ENCODE measurements at places on chromosomes 7 and 10.

- DNase-seq = no peak
Observed at GRCh38 chr7:51451751-51452476, 135.3 kb upstream of the COBL start.

DNA sequence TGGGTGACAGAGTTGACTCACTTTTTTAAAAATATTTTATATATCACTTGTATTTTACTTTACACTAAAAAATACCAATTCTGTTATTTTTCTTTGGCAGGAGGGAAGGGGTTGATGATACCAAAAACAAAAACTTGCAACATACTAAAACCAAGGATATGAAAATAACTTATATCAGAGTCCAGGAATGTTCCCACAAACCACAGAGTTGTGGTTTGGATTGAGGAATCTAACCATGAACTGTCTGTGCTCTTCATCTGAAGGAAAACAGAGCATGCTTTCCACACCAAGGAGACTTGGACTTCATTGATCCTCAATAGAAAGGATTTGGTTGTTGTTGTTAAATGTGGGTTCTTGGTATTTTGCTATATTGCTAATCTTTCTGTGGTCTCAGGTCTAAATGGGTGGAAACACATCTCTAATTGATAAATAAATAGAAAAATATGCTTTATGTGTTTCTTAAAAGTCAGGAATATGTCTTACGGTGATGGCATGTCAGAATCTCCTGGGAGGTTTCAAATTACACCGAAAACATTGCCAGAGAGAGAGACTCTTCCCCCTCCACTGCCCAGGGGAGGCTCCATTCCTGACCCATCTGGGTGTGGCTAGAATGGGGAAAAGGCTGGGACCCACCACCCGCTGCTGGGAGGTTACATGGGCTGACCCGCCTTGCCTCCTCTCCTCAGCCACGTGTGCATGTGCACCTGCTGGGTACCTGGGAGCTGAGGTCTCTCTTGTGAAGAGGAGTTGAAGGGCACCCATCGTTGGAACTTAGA is 46.9 kb upstream of the STK17A start:
- DNase-seq = no peak

GRCh38 chr10:30447125-30447799 is 13.3 kb downstream of the MAP3K8 start:
- no peak for DNase-seq

- DNase-seq = no peak
Observed at GRCh38 chr10:21150166-21150565, 253.1 kb upstream of the NEBL start.

DNA sequence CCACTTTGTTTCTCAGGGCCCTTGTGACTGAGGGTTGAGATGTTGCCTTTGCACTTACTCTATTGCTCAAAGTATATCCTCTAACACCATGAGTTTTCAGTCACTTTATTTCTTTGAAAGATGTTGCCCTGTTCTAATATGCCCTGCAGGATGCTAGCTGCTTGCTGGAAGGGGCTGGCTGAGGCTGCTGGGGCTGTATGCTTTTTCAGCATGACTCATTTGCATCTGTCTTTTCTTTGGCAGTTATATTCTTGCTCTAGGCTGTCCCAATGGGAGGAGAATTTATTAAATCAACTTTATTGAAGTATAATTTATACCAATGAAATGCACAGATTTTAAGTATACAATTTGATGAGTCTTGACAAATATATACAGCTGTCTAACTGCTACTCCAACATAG is 157.7 kb downstream of the PLPP4 start:
- no peak for DNase-seq

- DNase-seq = no peak
Observed at GRCh38 chr7:157514746-157515145, 177.9 kb downstream of the DNAJB6 start.

DNA sequence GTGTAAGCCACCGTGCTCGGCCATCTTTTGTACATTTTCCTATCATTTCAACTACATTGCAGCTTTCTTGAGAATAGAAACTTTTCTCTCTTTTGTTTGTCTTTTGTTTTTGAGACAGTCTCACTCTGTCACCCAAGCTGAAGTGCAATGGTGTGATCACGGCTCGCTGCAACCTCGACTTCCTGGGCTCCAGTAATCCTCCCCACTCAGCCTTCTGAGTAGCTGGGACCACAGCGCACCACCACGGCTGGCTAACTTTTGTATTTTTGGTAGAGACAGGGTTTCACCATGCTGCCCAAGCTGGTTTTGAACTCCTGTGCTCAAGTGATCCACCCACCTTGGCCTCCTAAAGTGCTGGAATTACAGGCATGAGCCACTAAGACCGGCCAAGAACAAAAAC is 31.3 kb upstream of the DAGLB start:
- DNase-seq = no peak

DNA sequence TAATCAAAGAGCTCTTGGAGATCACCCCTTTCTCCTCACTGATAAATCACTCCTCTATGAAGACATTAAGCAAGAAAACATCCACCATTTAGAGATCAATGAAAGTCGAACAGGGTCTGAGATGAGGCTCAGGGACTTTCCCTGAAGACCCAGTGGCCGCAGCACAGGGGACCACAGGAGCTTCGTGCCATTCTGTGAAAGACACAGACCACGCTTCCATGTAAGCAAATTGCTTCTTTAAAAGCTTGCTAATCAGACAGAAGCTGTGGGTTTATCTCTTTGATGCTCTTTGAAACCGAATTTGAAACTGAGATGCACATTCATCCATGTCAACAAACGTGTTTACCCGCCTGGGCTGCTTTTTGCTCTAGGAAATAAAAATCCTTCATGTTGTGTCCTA is 231.9 kb upstream of the PPP2R2D start:
- no peak for DNase-seq

- no peak for DNase-seq
Observed at GRCh38 chr7:12764458-12764891, 77.0 kb downstream of the ARL4A start.

DNA sequence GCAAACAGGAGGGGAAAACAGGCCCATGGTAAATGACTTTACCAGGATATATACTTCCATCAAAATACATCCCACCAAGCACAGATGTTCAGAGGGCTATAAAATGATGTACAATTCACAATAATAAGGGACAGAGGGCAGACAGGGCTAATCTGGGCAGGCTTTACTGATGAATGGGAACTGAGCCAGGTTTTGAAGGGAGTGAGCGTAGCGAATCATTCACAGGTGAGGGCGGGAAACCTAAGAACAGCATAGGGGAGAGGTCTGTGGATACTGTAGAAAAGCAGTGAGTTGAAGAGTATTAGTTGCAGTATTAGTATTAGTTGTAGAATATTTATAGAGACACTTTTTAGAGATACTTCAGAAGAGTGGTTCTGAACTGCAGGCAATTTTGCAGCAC is 180.8 kb downstream of the JAZF1 start:
- no peak for DNase-seq

- no peak for DNase-seq
Observed at GRCh38 chr7:37283716-37284115, 164.9 kb downstream of the ELMO1 start.

- no peak for DNase-seq
Observed at GRCh38 chr10:110483633-110484032, 14.1 kb upstream of the DUSP5 start.

GRCh38 chr7:144975882-144976281 is 140.0 kb upstream of the TPK1 start:
- DNase-seq = no peak

DNA sequence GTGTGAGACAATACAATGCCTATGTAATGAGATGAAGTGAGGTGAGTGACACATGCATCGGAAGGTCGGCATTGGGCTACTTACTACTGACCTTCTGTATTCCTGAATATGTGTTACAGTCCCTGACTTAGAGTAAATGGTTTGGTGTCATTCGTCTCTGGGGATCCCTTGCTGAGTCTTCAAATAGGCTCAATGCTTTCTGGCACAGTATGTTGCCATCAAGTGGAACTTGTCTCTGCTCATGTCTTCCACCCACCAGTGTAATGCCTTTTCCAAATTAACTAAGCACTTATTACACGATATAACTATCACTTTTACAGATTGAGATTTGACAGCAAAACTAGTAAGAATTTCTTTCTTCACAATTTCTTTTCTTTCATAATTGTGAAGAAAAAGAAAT is 10.9 kb downstream of the CUL2 start:
- no peak for DNase-seq

DNA sequence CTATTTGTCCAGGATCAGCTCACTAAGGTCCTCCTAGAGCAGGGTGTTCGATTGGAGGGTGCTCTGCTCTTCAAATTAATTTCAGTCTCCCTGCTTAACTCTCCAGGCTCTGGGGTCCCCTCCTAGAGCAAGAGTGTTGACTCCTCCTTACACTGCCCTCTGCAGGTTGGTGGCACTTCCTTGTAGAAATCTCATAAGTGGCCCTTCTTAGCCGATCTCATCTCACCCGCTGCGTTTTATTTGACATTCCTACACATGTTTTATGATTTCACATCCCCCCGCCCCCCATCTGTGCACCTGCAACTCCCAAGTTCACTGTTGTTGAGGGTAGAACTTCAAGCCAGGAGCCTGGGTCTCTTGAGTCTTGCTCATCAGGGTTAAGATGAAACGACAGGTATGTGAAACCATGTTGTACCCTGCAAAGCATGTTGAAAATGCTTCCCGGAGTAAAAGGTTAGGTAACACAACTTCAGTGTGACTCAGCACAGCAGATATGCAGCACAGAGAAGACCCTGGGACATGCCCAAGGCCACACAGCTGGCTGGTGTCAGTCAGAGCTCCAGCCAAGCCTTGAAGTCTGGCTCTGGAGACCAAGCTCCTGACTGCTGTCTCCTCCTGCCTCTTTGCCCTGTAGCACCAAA is 171.2 kb downstream of the PRKAG2 start:
- DNase-seq = no peak

- DNase-seq = no peak
Observed at GRCh38 chr10:30184397-30185033, 125.1 kb upstream of the JCAD start.

GRCh38 chr7:139023076-139023475 is 12.8 kb downstream of the ZC3HAV1L start:
- no peak for DNase-seq

DNA sequence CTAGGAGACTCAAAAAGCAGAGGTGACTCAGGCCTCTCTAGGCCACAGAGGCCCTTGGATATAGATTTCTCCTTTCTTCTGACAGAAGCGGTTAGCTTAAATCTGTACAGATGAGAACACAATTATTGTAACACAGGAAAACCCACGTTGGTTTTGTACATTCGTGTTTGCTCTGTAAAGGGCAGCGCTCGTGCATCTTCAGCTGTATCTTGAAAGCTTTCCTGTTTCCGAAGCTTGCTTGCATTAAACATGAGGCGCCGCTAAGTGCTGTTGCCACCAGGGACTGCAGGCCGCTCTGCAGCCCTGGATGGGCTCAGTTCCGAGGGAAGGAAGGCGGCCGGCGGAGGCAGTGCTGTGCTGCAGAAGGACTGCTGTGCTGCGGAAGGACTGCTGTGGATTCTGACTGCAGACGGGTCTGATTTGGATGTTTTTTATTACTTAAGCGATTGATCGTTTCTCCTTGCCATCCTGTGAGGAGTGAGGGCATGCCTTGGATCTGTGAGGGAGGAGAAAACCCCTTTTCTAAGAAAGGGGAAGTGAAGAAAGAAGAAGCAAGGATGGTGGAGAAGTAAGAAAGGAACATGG is 53.3 kb downstream of the FHIP2A start:
- no peak for DNase-seq

GRCh38 chr7:8491106-8491505 is 57.7 kb downstream of the NXPH1 start:
- DNase-seq = no peak

DNA sequence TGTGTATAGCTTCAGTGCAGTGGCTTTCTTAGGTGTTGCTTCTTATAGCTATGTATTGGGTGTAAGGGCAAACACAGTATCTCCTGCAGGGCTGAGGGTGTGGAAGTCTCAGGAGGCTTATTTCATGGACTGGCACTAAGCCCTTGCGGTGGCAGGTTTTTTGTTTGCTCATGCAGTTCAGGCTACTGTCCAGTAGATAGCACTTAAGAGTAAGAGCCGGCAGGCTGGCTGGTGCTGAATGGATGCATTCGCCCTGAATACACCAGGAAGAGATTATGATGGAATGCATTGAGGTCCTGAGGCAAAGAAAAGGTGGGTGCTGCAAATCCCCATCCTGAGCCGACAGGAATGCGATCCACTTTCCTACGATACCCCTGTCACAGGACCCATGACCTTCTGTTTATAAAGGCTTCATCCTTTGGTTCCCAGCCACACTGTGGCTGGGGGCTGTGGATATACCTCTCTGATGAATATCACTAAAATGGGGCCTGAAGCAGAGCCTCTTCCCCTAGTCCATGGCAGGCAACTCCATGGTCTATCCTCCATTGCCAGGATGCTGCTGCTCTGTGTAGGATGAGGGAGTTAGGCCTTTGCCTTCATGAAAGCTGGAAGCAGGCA is 44.9 kb downstream of the ANXA8 start:
- no peak for DNase-seq

- DNase-seq = no peak
Observed at GRCh38 chr7:151592868-151593486, 73.3 kb upstream of the RHEB start.

DNA sequence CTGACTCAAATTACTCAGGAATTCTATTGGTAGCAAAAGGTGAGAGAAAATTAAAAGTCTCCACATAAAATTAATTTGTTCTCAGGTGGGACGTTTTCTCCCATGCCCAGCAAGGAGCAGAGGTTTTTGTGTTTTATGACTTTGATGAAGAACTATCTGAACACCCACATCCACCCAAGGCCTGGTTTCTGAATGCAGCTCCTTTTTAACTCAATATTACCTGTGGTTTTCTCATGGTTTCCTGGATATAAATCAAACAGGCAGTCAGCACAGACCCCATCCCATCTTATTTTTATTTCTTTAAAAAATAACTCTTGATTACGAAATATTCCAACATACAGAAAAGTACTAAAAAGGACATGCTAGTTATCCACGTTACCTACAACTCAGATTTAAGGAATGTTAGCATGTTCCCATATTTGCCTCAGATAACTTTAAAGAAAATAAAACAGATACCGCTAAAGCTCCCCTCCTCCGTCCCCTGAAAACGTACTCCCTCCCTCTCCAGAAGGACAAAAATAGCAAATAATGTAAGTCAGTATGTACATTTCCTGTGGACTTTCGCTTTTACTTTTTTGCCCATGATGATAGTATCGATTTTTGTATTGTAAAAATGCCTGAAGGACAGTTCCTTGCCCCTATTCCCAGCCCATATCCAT is 43.4 kb downstream of the GLI3 start:
- DNase-seq = no peak

GRCh38 chr10:101020427-101021075 is 10.4 kb downstream of the PDZD7 start:
- no peak for DNase-seq

DNA sequence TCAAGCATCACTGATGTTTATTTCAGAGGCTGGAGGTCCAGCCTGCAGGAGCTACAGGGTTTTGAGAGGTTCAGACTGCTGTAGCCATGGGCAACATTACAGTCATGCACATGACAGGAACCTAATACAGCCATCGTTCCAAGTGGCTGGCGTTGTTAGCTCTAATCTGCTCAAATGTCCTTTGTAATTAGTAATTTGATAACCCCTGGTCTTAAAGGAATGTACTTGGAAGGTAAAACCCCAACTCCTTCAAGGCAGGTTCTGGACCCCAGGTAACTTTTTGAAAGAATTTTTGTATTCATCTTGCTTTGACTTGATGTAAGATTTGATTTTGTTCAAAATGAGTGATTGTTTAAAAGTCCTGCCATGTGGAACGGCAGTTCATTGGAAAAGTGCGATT is 34.7 kb upstream of the FOXI2 start:
- DNase-seq = no peak

Data from activated CD4-positive, alpha-beta T cell treated with anti-CD3 and anti-CD28 coated beads, Interleukin-2, amount 50 U/mL, for 4 hours (primary cell).